ENCODE measurements at places on chromosomes 4 and X. TPM values are rescaled to one million over a fixed set of nuclear protein-coding genes. Genes with fewer than 3 reads are reported as not detected.

DNA sequence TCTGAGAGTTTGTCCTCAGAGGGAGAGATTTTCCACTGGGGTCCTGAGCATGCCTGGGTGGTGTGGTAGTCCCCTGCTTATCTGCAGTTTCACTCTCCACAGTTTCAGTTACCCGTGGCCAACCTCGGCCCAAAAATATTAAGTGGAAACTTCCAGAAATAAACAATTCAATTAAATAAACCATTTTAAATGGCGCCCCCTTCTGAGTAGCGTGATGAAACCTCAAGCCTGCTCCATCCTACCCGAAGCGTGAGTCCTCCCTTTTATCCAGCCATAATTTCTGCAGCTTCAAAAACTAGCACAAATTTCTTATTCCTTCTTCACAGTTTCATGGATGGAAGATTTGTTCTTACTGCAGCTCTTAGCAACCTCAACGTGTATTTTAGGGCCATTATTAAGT, 26.7 kb downstream of the PNMA6E start:
- H3K4me1 ChIP-seq: no peaks in the 10 kb centered on the region
- DNase-seq: no peak
- no peak overlapping the region for H3K27ac ChIP-seq
- H3K4me3 ChIP-seq: no peak overlapping the region

GRCh38 chr4:41287005-41287404, 30.3 kb downstream of the UCHL1 start:
- no peaks in the 10 kb centered on the region for H3K27me3 ChIP-seq
- H3K4me3 ChIP-seq: no peak overlapping the region
- H3K4me1 ChIP-seq: no peaks in the 10 kb centered on the region
- DNase-seq: no peak

DNA sequence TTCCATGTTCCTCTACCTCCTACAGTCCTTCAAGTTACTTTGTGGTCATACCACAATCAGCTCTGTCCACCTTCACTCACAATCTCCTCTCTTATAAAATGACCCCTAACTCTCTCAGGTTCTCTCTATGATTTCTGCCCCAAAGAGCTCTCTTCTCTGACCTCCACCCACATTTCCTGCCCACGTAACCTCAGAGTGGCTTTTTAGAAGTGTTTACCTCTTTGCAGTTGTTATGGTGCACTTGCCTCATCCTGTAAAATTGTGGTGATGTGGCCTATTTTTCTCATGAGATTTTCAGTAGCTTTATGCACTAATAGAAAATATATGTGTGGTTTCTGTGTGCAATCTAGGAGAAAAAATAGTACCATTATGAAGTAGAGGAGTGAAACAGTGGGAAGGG, 215.8 kb downstream of the PACRGL start:
- peak overlapping the region; percentile 44 for H3K4me3 ChIP-seq
- H3K27me3 ChIP-seq: no peaks in the 10 kb centered on the region
- DNase-seq: peak; percentile 6
- peaks cover 38% of the 10 kb centered on the region for H3K4me1 ChIP-seq

DNA sequence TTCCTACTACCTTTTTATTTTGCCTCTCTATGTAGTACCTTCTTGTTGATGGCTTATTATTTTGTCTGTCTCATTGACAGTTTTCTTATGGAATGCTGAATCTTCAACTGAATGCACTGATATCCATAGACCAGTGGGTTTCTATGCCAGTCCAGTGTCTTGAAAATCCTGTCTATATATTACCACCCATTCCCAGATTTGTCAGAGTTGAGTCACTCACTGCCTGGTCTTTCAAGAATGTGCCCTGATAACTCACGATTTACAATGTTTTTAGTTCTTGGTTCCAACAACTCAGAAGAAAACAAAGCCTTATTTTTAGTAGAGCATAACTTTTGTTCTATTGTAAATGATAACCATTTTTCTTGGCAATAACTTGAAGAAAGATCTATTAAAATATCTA, 606.0 kb upstream of the PITX2 start:
- no peak for DNase-seq
- H3K4me3 ChIP-seq: no peak overlapping the region
- H3K36me3 ChIP-seq: no peaks in the 10 kb centered on the region

DNA sequence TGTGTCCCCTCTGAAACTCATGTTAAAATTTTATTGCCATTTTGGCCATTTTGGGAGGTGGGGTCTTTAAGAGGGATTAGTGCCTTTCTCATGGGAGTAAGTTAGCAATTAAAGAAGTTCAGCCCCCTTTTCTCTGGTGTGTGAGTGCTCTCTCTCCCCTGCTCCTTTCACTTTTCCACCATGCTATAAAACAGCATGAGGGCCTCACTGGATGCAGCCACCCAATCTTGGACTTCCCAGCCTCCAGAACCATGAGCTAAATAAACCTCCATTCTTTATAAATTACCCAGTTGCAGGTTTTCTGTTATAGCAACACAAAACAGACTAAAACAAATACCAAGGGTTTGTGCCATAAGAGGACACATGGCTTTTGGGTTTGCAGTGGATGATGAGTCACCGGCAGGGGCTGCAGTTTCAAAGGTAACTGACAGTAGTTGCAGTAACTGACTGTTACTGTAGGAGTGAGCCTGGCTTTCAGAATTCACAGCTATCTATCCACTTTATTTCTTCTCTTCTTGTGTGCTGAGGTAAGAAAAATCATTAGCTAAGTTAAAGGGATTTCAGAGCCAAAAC, 121.5 kb downstream of the PPEF1 start:
- H3K4me3 ChIP-seq: no peak overlapping the region
- no peak overlapping the region for H3K27ac ChIP-seq
- DNase-seq: no peak
- H3K27me3 ChIP-seq: no peaks in the 10 kb centered on the region
- H3K4me1 ChIP-seq: no peaks in the 10 kb centered on the region

DNA sequence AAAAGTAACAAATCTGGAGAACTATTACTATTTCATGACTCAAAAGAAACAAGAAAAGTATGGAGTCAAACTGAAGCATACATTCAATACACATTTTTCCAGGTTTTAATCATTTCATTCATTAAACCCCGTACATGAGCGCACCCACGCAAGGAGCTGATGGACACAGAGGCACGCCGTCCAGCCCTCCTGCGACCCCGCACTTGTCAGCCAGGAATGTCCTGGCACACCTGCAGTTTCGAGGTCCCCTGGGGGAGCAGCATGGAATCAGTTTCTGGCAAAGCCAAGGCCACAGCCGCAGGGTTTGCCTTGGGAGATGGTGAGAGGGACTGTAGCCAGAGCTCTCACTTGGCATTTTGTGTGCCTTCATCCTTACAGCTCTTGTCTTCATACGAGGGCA, 12.8 kb upstream of the SLC2A9 start:
- peaks cover 9% of the 10 kb centered on the region for H3K4me1 ChIP-seq
- no peak for DNase-seq
- no peak overlapping the region for H3K27ac ChIP-seq
- no peak overlapping the region for H3K4me3 ChIP-seq

- no peak for DNase-seq
- H3K4me1 ChIP-seq: no peaks in the 10 kb centered on the region
- H3K4me3 ChIP-seq: no peak overlapping the region
- H3K27me3 ChIP-seq: no peaks in the 10 kb centered on the region
- H3K27ac ChIP-seq: no peak overlapping the region
Observed at GRCh38 chr4:132085105-132085504, 1064.0 kb upstream of the PCDH10 start.

DNA sequence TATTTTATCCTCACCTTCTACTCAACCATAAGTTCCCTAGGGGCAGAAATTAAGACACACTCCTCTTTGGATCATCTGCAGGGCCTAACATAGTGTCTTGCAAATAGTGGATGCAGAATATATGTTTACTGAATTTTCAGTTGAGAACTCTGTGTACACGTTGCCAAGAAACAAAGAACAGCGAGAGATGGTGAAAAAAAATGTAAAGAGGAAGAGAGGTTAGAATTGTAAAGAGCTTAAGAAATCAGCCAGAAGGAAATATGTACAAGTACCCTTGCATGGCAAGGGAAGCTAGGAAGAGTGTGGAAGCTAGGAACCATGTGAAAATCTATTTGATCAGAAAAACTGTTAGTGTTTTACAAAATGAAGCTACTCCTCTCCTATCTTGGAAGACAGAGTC, 431.0 kb downstream of the SMARCA1 start:
- H3K36me3 ChIP-seq: no peaks in the 10 kb centered on the region
- no peaks in the 10 kb centered on the region for H3K4me1 ChIP-seq
- H3K27me3 ChIP-seq: no peaks in the 10 kb centered on the region
- H3K4me3 ChIP-seq: no peak overlapping the region
- no peak overlapping the region for H3K27ac ChIP-seq
- no peak for DNase-seq

- H3K4me3 ChIP-seq: no peak overlapping the region
- H3K36me3 ChIP-seq: no peaks in the 10 kb centered on the region
- no peaks in the 10 kb centered on the region for H3K4me1 ChIP-seq
- H3K27me3 ChIP-seq: no peaks in the 10 kb centered on the region
- no peak overlapping the region for H3K27ac ChIP-seq
Observed at GRCh38 chr4:40812386-40812785, 62.6 kb downstream of the NSUN7 start.

- no peaks in the 10 kb centered on the region for H3K36me3 ChIP-seq
- no peak for DNase-seq
- no peak overlapping the region for H3K27ac ChIP-seq
Observed at GRCh38 chrX:70088751-70089150, 26.5 kb downstream of the OTUD6A start.

DNA sequence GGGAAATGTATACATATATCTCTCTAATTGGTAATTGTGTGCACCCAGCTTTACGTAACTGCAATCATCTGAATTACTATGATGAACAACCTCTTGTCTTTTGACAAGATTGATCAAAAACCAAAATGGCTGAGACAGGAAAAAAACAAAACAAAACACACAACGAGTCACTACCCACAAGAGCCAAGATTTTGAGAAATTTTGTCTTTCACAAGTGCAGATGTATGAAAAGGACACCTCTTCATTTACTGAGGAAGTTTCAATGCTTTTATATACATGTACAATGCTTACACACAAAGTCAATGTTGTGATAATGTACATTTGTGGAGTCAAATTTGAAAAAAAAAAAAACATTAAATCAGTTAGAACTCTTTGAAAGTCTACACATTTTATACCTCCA, 224.6 kb downstream of the SCFD2 start:
- no peak overlapping the region for H3K27ac ChIP-seq
- no peak overlapping the region for H3K4me3 ChIP-seq
- no peaks in the 10 kb centered on the region for H3K27me3 ChIP-seq
- DNase-seq: no peak
- no peaks in the 10 kb centered on the region for H3K4me1 ChIP-seq

DNA sequence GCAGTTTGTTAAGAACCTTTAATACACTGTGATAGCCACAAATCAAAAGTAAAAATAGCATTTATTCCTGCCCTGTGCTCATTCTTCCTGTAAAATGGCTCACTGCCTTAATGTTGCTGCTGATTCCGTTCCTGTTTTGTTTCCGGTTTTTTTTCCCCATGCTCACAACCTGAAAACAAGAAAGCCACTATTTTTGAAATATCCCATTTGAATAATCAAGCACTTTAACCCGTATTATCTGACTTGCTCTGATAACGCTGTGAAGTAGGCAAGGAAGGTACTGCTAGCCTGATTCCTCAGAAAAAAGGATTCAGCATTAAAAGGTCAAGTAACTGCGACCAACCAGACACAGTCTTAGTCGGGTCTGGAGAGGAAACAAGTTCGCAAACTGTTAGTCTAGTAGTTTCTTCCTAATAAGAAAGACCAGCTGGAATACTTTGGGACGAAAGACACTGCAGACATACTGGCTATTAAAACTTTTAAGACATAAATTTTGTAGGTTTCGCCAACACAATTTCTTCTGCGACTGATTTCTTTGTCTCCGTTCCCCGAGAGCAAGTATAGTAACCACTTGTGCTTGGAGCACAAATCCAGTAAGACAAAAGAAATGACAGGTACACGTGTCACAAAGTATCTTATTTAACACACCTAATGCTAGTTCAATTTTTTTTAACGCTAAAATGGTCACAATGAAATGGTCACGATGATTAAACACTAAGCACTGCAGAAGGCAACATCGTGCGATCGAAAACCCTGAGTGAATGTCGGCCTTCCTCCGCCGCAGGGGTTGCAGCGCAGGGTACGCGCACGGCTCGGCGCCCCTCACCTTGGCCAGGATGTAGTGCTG, 802 bp downstream of the COX18 start:
- DNase-seq: peak; percentile 54
- H3K27me3 ChIP-seq: no peaks in the 10 kb centered on the region
- peaks cover 53% of the 10 kb centered on the region for H3K4me1 ChIP-seq
- H3K27ac ChIP-seq: peak overlapping the region; percentile 99
- peak overlapping the region; percentile 93 for H3K4me3 ChIP-seq

DNA sequence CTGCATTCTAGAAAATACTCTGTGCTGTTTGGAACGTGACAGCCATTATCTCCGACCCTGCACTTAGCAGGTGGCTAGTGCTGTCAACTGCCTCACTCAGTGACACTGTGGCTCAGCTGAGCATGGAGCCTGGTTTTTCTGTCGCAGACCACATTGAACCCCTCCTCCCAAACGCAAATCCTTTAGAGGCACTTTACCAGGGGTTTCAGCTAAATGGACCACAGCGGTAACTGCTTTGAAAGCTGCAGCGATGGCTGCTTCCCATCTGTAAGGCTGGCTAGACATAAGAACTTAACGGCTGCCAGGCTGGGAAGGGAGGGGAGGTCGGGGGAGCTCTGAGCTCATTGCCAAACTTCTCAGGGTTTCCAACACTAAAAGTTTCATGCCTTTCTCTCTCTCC, 8.1 kb downstream of the SLC34A2 start:
- no peaks in the 10 kb centered on the region for H3K4me1 ChIP-seq
- peaks cover 7% of the 10 kb centered on the region for H3K27me3 ChIP-seq
- H3K36me3 ChIP-seq: no peaks in the 10 kb centered on the region
- H3K4me3 ChIP-seq: no peak overlapping the region

- peak overlapping the region; percentile 90 for H3K27ac ChIP-seq
- no peak for DNase-seq
- peaks cover 4% of the 10 kb centered on the region for H3K36me3 ChIP-seq
- peaks cover 38% of the 10 kb centered on the region for H3K4me1 ChIP-seq
- H3K27me3 ChIP-seq: peaks cover 2% of the 10 kb centered on the region
Observed at GRCh38 chr4:1168191-1169101, 3.9 kb downstream of the SPON2 start.

FAM9C gene
- not detected for polyA plus RNA-seq

MGARP gene
- 0.12 TPM for polyA plus RNA-seq

SLITRK4 gene
- not detected for polyA plus RNA-seq

PPEF2 gene
- polyA plus RNA-seq: not detected

PPA2 gene
- polyA plus RNA-seq: 117 TPM

HPGDS gene
- polyA plus RNA-seq: 0.11 TPM

DSPP gene
- polyA plus RNA-seq: not detected

TRIM2 gene
- polyA plus RNA-seq: 1.2 TPM

EGF gene
- not detected for polyA plus RNA-seq

APBB2 gene
- polyA plus RNA-seq: not detected

Measured in naive thymus-derived CD8-positive, alpha-beta T cell (primary cell).